ENCODE measurements at places on chromosomes 16 and 17.

- no peak for DNase-seq
These were observed 39.1 kb downstream of the CPNE2 start for GRCh38 chr16:57131351-57131970.

DNA sequence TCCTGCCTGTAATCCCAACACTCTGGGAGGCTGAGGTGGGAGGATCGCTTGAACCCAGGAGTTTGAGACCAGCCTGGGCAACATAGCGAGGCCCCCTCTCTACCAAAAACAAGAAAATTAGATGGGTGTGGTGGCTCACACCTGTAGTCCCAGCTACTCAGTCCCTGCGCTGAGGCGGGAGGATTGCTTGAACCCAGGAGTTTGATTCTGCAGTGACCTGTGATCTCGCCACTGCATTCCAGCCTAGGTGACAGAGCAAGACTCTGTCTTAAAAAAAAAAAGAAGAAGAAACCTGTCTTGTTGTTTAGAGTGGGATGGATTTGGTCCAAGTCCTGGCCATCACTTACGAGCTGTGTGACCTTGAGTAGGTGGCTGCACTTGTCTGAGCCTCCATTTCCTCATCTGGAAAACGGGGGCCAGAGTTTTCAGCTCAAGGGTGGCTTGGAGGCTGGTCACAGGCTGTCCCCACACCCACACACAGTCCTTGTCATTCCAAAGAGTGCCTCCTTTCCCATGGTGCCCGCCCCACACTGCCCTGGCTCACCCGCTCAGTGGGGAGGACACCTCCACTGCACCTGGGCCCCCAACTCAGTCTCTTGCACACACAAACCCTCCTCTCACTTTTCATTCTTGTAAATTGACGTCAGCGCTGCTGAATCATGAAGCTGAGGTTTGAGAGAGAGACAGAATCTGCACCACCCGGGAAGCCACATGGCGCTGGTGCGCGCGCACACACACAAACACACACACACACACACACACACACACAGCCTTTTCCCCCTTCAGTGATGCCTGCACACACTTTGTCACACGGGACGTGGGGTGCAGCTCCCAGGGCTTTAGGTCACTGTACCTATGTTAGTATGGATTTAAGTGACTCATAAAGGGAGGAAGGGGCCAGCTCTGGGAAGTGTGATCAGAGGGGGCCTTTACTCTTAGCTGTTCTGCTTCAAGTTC, 4.2 kb downstream of the SOCS1 start:
- DNase-seq, result peak; percentile 90

- DNase-seq, result no peak
These were observed 582.7 kb upstream of the PSMD7 start for GRCh38 chr16:73713778-73714495.

DNA sequence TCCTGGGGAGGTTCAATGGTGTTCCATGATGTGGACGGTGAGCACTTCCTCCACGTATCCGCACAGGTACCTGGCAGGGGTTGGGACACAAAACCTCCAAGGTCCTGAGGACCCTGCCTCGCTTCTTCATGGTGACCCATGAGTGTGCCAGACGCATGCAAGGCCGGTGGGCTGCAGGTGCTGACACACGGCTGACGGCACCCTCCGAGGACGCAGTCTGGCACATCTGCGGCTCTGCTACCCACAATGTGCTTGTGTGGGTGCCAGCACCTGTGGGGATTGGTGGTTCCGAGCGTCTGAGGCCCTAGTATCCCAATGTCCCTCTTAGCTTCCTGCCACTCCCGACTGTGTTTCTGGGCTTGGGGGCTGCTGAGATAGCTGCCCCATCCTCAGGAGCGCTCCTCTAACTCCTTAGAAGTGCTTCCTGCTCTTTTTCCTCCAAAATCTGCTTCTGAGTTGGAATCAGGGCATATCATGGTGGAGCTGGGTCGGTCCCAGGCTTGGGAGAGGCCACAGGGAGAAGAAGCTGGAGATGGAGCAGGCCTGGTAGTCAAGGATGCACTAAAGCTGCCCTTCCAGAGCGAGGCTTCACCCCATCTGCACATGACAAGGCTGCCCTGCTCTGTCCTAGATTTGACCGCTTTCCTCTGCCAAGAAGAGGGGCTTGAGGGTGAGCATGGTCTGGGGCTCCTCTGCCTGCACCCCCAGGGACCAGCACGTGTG, 1.6 kb downstream of the CYGB start:
- no peak for DNase-seq

GRCh38 chr17:13541032-13541480, 60.7 kb downstream of the HS3ST3A1 start:
- no peak for DNase-seq

DNA sequence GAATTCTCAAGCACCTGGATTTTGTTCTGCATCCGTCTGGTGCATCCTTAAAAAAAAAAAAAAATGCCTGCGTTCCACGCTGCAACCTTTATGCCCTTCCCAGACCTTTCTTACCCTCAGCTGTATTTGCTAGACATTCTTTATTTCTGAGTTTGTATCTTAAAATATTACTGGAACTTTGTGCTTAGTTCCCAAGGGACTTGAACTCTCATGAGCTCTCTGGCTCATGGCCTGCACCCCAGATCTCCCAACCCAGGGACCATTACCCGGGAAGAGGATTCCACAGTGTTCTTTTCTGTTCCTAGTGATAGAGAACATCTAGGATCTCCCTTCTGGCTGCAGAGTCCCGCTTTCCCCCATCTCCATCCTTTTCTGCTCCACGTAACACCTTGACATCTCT, 28.9 kb upstream of the CLEC18A start:
- no peak for DNase-seq

GRCh38 chr16:8346294-8346693, 244.0 kb downstream of the TMEM114 start:
- no peak for DNase-seq

- DNase-seq, result no peak
These were observed 263.8 kb downstream of the HS3ST3A1 start for GRCh38 chr17:13337864-13338371.

DNA sequence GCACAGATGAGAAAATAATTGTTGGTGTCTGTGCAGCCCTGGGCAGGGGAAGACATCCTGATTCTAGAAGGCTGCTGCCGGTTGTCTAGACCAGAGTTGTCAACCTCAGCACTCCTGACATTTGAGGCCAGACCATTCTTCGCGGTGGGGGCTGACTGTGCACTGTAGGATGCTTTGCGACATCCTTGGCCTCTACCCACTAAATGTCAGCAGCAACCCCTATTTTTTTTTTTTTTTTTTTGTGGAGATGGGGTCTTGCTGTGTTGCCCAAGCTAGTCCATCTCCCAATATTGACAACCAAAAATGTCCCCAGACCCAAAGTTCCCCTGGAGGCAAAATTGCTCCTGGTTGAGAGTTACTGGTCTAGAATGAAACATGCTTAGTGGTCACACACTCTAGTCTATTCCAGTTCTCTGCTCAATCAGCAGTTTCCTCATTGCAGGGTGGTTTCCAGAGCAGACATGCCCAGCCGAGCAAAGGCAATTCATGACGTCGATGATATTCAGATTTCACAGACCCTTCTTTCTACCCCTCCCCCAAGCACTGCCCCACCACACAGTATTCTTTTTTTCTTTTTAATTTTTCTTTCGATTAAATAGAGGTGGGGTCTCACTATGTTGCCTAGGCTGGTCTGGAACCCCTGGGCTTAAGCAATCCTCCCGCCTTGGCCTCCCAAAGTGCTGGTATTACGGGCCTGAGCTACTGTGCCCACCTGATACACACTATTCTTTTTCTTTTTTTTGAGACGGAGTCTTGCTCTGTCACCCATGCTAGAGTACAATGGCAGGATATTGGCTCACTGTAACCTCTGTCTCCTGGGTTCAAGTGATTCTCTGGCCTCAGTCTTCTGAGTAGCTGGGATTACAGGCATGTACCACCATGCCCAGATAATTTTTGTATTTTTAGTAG, 9.0 kb downstream of the C17orf99 start:
- no peak for DNase-seq

DNA sequence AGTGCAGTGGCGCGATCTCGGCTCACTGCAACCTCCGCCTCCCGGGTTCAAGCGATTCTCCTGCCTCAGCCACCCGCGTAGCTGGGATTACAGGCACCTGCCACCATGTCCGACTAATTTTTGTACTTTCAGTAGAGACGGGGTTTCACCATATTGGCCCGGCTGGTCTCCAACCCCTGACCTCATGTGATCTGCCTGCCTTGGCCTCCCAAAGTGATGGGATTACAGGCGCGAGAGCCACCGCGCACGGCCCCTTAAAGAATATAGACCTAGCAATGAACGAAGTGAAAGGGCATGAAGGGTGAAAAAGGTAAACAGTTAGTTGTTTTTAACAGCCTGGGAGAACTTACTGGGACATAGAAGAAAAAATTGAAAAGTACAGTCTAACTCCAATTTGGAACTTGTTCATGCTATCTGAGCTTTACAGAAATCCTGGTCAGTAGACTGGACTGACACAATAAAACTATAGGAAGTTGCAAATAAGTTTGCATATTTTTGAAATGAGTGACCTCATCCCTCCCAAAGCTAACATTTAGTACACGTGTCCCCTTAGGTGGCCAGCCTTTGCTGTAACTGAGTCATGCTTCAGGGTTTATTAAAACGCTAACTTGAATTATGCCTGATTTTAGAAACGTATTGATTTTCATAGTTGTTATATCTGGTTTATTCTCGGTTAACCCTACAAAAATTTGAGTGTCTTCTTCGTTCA, 1.8 kb downstream of the COG1 start:
- no peak for DNase-seq

GRCh38 chr17:80256034-80256350, 4.7 kb upstream of the RNF213 start:
- no peak for DNase-seq

GRCh38 chr16:28923231-28923587, 1.8 kb downstream of the RABEP2 start:
- DNase-seq, result no peak

GRCh38 chr17:488993-489757, 136.6 kb upstream of the RPH3AL start:
- DNase-seq, result peak; percentile 81

Data from thymus (tissue), 14 donors.